ENCODE measurements at places on chromosomes 11 and 22. TPM values are rescaled to one million over a fixed set of nuclear protein-coding genes. Genes with fewer than 3 reads are reported as not detected.

Gene SMTNL1
- total RNA-seq, result not detected

Gene CBLIF
- not detected for total RNA-seq

Gene ACCS
- 4.4 TPM for total RNA-seq

Gene PHOX2A
- 0.13 TPM for total RNA-seq

Gene MPPED1
- total RNA-seq, result not detected

Gene ROBO3
- total RNA-seq, result 22.3 TPM

Gene SMARCB1
- total RNA-seq, result 110 TPM

Gene SCGB1C1
- not detected for total RNA-seq

Gene CRYBA4
- not detected for total RNA-seq

Gene TMPRSS5
- total RNA-seq, result 0.16 TPM

Gene LRRC55
- not detected for total RNA-seq

Gene KRTAP5-10
- not detected for total RNA-seq

Gene TRIM48
- total RNA-seq, result not detected

Gene PRR5L
- 43.2 TPM for total RNA-seq

Gene MICAL3
- 38.8 TPM for total RNA-seq

Gene OR2AT4
- not detected for total RNA-seq

Gene HBE1
- not detected for total RNA-seq

Gene COX8A
- 1,119 TPM for total RNA-seq

Gene MAPK11
- total RNA-seq, result 19.8 TPM

Gene HORMAD2
- 0.51 TPM for total RNA-seq

Gene CLTCL1
- 17.1 TPM for total RNA-seq

Gene PIWIL4
- 1.6 TPM for total RNA-seq

Gene RASL10A
- total RNA-seq, result not detected

Gene TNNT3
- total RNA-seq, result not detected

Gene MMP10
- total RNA-seq, result 0.13 TPM

Gene VWCE
- total RNA-seq, result 2.2 TPM

Gene SAA1
- not detected for total RNA-seq

Gene PATE2
- total RNA-seq, result not detected

Gene RASD2
- total RNA-seq, result under 0.01 TPM

Gene NKAPD1
- total RNA-seq, result 6.8 TPM

Data from mesangial cell (primary cell).